ENCODE measurements at places on chromosomes 5 and 9. TPM values are rescaled to one million over a fixed set of nuclear protein-coding genes. Genes with fewer than 3 reads are reported as not detected.

- DNase-seq: no peak
Observed at GRCh38 chr5:1665231-1665630, 134.4 kb downstream of the MRPL36 start.

DNA sequence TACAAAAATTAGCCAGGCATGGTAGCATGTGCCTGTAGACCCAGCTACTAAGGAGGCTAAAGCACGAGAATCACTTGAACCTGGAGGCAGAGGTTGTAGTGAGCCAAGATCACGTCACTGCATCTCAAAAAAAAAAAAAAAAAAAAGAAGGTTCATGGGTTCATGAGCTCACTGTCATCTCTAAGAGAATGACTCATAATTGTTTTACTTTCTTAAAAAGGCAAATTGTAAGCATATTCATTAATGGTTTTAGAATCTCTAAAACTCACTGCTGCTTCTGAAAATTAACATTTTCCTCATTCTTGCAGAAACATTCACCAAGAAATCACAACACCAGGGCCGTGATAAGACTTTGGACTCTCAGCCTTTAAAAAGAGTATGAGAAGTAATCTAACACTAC lies 103.6 kb downstream of the GNA14 start:
- no peak for DNase-seq

- no peak for DNase-seq
Observed at GRCh38 chr9:112186695-112187094, 11.6 kb upstream of the SUSD1 start.

Gene SLC46A2
- polyA plus RNA-seq: 0.10 TPM

DNA sequence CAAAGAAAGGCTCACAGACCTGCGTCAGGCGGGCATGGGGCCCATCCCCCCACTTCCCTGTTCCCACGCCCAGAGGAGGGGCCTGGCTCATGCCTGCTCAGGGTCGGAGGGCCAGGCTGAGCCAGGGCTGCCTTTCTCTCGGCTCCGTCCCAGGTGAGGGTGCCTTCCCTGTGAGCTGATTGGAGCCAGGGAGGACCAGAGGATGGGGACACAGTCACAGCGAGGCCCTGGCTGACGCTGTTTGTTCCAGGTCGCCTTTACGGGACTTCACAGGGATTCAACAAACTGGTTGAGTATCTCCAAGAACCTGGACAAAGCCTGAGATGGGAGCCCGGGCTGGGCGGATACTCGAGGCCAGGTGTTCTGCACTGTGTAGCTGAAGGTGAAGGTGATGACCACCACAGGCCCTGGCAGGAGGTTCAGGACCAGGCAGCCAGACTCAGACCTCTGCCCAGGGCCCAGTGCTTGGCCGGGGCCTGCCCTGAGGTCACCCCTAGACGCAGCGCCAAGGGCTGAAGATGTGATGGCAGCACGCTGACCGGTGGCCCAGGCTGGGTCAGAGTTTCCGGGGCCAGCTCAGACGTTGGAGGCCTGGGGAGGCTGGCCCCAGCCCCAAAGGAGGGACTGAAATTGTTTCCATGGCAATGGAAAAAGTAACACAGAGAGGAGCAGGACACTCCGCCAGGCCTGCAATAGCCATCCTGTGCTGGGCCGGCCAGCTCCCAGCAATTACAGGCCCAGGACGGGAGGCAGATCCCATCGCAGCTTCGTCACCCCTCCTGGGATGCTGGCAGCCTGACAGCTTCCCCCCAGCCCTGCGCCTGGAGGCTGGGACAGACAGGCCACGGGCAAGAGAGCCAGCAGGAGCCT lies 65.3 kb upstream of the ADAMTS2 start:
- no peak for DNase-seq

- DNase-seq: no peak
Observed at GRCh38 chr5:64074533-64074932, 91.1 kb upstream of the RNF180 start.

- no peak for DNase-seq
Observed at GRCh38 chr5:497090-497700, 27.1 kb downstream of the SLC9A3 start.

Gene SPINK1
- not detected for polyA plus RNA-seq

DNA sequence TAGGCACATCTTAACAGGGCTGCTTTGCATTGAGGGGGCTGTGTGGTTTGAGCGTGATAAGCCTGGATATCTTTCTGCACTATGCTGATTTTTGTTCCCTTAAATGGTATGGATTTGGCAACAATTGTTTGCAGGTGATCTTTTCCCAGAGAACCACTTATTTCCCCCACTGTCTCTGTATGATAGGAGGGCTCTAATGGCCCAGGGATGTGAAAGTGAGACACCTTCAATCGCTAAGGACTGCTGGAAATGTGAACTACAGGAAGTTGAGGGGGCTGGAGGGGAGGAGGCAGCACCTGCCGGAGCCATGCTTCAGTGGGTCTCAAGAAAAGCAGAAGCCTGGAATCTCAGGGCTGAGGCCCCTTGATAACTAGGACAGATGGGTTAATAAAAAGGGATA lies 29.4 kb downstream of the SYK start:
- no peak for DNase-seq

Gene SLC35A4
- 52.8 TPM for polyA plus RNA-seq

DNA sequence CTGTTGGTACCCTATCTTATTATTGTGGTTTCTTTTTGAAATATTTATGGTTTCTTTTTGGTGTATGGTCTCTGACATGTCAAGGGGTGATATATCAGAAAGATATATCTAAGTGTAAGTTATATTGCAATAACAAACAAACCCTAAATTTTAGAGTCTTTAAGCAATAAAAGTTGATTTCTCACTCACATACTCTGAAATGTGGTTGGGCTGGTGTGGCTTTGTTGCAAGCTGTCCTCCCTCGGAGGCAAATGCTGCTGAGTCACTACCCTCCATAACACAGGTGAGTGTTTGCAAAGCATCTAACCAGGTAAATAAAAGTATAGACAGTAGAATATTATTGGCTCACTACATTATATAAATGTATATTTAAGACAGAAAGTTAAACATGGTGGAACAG lies 253.2 kb downstream of the CDH18 start:
- DNase-seq: no peak

DNA sequence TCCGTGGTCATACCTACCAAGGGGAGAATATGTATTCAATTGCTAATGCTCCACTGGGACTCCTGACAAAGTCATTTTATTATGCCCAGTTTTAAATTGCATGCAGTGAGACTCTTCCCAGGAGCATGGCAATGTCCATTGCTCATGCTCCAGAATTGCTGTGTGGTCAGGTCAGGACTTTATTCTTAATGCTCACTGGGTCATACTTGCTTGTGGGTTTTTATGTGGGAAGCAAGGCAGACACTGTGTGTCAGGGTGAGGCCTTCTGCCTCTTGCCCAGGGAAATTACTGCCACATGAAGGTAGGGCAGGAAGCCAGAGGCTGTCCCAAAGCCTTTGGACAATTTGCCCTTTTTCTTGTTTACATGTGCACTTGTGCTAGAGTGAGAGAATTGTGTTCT lies 164.6 kb upstream of the MEF2C start:
- no peak for DNase-seq

GRCh38 chr9:111957856-111958631 lies 61.4 kb downstream of the UGCG start:
- no peak for DNase-seq

Gene NR4A3
- polyA plus RNA-seq: 1.5 TPM

DNA sequence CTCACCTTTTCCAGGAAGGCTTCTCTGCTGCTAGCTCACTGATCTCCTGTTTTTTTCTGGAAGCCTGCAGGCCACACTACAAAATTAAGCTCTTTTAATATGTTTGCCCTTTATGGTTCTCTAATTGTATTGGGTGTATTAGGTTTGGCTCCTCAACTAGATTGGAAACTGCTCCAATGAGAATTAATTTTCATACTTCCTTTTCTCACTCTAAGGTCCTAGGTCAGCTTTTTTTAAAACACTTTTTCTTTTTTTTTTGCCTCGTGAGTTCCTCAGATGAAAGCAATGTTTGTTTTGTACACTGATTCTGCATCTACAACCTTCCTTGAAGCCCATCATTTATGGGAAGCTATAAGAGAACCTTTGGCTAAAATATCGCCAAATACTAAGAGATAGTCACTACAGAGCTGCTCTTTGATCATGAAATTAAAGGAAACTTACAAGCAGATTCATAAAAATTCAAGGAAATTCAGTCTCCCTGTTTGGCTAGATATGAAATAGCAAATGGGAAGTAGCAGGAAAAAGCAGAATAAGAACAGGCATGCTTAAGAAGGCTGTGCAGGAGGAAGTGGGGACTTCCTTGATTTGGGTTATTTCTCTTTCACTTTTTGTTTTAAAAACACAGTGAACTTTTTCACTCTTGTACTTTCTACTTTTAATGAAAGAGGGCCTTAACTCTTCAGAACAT lies 55.2 kb upstream of the FYB1 start:
- DNase-seq: no peak

GRCh38 chr5:171682801-171683200 lies 102.8 kb upstream of the SMIM23 start:
- DNase-seq: no peak

All from forelimb muscle (tissue), 1 donor.